ENCODE measurements at places on chromosomes 11 and 22.

GRCh38 chr22:48098243-48098920, 1335.9 kb downstream of the TBC1D22A start:
- no peak for DNase-seq

DNA sequence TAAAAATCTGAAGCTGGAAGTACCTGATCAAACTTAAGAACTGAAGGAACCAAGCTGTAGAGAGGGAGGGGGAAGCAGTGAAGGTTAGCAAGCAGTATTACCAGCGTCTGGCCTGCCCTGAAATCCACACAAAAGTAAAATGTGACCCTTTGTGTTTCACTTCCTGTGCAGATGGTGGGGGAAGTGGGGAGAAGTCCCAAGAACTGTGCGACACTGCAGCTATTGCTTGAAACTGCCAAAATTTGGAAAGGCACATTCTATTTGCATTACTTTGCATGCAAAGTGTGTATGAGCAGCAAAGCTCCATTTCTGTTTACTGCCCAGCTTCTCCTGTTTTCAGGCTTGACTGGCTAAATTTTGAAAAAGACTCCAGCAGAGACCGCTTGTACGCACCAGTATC, 72.1 kb upstream of the BMAL1 start:
- DNase-seq, result peak; percentile 58

GRCh38 chr11:2212411-2213251, 41.0 kb upstream of the TH start:
- no peak for DNase-seq

- no peak for DNase-seq
Measured at GRCh38 chr11:2666401-2666741, 33.4 kb downstream of the KCNQ1OT1 start.

GRCh38 chr22:39409516-39410029, 10.0 kb downstream of the TAB1 start:
- no peak for DNase-seq

- no peak for DNase-seq
Measured at GRCh38 chr11:24963852-24964251, 467.0 kb downstream of the LUZP2 start.

All from suppressor macrophage treated with lipopolysaccharide for 4 hours (primary cell).